ENCODE measurements at places on chromosomes 3 and 15.
A peak's percentile ranks its signal among the peaks of the same experiment; 100 is the strongest.

DNA sequence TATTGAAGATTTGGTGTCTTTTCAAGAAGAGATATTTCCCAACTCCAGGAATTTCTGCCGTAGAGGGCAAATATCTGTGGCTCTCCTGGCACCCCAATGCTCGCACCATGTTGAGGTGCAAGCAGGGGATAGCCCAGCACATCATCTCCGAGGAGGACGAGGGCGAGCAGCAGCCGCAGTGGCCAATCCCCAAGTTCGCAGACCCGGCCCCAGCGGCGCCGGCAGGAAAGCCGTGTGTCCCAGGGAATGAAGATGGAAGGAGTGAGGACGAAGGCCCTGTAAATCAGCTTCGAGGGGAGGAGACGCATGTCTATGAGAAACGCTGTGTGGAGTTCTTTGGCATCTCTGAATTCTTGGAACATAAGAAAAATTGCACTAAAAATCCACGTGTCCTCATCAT is 213.4 kb upstream of the UBE2E2 start:
- DNase-seq: no peak

DNA sequence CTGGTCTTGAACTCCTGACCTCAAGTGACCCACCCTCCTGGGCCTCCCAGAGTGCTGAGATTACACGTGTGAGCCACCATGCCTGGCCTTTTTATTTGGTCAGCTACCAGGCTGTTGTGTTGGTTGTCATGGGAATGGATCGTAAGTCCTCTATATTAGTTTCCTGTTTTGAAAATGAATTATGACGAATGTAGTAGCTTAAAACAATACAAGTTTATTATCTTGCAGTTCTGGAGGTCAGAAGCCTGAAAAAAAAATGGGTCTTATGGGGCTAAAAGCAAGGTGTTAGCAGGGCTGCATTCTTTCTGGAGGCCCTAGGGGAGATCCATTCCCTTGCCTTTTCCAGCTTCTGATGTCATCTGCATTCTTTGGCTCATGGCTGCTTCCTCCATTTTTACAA is 25.1 kb upstream of the HERC1 start:
- DNase-seq: no peak

- DNase-seq: no peak
Measured at GRCh38 chr3:170600005-170600624, 14.2 kb upstream of the SLC7A14 start.

GRCh38 chr15:38522922-38523321 is 41.7 kb downstream of the RASGRP1 start:
- DNase-seq: no peak

DNA sequence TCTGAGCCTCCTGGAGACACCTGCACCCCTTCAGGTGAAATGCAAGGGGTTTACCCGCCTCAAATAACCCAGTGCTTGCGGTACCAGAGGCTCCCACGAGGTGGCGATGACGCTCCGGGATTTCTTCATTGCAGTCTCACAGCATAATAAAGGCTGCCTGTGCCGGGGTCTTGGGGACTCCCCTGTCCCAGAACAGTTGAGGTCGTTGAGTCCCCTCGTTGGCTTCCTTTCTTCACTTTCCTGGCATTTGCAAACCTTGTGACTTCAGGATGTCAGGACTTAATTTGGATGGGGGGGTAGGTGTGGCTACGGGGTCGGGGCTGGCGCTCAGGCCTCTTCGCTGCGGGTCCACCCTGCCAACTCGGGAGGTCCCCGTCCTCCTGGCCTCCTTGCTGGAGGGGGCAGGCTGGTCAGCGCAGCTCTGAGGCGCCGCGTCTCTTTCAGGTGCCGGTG is 1.3 kb downstream of the GNAT1 start:
- peak; percentile 55 for DNase-seq

- DNase-seq: peak; percentile 44
Measured at GRCh38 chr15:83571820-83572707, 81.9 kb upstream of the ADAMTSL3 start.

DNA sequence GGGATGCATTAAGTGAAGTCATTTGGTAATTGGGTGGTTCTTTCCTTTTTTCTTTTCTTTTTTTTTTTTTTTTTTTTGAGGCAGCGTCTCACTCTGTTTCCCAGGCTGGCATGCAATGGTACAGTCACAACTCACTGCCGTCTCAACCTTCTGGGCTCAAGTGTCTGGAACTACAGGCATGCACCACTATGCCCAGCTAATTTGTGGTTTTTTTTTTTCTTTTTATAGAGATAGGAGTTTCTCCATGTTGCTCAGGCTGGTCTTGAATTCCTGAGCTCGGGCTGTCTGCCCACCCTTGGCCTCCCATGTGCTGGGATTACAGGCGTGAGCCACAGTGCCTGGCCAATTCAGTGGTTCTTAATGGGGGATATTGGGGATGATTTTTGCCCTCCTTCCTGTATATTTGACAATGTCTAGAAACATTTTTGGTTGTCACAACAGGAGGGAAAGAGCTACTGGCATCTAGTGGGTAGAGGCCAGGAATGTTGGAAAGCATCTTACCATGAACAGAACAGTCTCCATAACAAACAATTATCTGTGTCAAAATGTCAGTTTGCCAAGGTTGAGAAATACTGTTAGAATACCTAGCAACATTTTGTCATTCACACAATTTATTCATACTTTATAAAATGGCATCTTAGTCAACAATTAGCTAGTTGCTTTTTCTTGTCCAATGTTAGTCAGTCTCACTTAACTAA is 79.4 kb upstream of the CNTN3 start:
- no peak for DNase-seq

DNA sequence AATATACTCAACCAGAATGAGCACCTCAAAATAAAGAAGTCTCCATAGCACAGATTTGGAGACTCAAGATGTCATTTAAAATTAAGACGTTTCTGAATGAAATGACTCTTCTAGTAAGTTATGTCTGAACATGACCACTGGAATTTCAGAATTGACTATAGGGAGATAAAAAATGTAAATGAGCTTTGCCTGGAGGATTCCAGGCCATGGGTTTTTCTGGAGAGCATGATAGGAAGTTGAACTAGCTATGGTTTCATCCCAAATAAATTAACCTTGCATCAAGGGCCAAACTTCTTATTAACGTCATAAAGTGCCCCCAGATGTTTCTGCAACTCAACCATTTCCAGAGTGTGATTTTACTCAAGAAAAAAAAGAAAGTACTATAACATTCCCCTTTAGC is 222.6 kb upstream of the NR2F2 start:
- peak; percentile 81 for DNase-seq

DNA sequence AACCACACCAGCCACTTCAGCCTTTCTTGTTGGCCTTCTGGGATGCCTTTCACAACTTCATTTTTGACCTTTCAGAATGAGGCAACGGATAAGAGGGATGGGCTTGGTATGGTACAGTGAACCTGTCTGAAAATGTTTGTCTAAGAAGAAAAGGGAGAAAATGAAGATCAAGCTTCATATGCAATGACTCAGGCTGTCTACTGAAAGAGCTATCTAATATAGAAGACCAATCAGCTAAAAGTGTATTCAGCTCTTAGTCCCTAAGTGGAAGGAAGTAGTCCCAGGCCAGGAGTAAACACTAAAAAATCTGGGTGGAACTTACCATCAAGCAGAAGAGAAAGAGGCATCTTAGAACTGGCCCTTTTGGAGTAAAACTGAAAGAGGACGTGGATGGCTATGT is 12.2 kb upstream of the UPK1B start:
- no peak for DNase-seq

- DNase-seq: peak; percentile 26
Measured at GRCh38 chr15:60525341-60526039, 46.5 kb upstream of the ICE2 start.

DNA sequence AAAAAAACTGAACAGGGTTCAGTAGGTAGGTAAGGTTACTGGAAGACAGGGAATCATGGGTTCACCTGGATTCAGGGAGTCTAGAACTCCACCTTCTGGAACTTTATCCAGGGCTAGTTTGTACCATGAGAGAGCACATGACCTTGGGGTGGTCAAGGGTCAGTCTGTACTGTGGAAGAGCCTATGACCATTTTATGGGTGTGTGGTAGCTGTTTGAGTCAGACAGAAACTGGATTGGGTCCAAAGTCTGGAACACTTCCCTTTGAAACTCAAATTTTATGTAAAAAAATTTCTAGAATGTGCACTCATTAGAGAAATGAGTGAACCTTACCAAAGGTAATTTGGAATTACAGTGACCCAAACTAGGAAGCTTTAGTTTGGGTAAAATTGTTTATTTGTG is 486.0 kb upstream of the AGTR1 start:
- peak; percentile 53 for DNase-seq

GRCh38 chr15:64635499-64636495 is 139.6 kb downstream of the RBPMS2 start:
- peak; percentile 89 for DNase-seq

DNA sequence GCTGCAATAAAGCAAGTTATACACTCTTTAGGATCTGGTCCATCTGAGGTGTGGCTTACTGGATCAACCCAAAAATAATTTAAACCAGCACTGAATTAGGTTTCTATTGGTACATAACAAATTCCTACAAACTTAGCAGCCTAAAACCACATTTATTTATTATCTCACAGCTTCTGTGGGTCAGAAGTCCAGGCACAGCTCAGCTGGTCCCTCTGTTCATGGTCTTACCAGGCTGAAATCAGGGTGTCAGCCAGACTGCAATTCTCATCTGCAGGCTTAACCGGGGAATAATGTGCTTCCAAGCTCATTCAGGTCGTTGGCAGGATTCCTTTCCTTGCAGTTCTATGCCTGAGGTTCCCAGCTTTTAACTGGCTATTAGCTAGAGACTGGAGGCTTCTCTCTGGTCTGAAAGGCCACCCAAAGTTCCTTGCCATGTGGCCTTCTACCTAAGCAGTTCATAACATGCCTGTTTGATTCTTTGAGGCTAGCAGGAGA is 477.4 kb upstream of the WNT5A start:
- DNase-seq: no peak

GRCh38 chr3:3927965-3928364 is 128.7 kb downstream of the LRRN1 start:
- no peak for DNase-seq

- no peak for DNase-seq
Measured at GRCh38 chr15:55372701-55373440, 35.3 kb downstream of the CCPG1 start.

DNA sequence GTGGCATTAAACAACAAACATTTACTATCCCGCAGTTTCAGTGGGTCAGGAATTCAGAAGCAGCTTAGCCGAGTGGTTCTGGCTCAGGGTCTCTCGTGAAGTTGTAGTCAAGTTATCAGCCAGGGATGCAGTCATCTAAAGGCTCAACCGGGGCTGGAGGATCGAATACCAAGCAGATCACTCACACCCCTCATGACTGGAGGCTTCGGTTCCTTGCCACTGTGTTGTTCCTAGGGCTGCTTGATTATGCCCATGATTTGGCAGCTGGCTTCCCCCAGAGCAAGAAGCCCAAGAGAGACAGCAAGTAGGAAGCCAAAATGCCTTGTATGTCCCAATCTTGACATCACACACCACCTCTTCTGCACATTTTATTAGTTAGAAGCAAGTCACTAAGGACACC is 33.9 kb upstream of the CDCP1 start:
- DNase-seq: peak; percentile 63

DNA sequence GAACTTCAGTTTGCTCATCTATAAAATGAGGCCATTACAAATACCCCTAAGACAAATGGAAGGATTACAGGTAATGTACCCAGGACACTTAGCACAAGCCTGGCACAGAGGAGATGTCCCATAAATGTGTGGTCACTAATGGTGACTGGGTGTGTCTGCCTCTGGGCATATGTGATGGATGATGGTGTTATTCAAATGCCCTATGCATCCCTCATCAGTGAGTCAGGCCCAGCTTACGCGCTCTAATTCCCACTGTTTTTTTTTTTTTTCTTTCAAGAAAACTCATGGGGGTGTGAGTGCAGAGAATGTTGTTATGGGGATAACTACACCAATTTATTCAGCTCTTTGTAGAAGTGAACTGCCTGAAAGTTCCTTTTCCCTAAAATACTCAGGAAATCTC is 23.6 kb upstream of the KIF23 start:
- DNase-seq: peak; percentile 85

DNA sequence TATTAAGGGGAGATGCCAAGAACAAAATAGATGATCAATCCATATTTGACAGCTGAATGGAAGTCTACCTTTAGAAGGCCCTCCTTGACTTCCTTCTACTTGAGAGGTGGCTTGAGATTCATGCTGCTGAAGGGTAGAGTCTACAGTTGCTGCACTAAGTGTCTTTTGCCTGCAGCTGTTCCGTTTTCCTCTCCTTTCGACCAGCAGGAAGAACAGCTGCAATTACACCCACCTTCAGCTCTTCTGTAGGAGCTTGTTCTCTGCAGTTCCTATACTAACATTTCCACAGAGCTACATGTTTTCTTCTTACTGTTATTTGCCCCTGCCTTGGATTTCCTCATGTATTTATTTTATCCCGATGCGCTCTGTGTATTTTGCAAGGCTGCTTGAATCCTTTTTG is 79.1 kb downstream of the ARRDC4 start:
- no peak for DNase-seq

DNA sequence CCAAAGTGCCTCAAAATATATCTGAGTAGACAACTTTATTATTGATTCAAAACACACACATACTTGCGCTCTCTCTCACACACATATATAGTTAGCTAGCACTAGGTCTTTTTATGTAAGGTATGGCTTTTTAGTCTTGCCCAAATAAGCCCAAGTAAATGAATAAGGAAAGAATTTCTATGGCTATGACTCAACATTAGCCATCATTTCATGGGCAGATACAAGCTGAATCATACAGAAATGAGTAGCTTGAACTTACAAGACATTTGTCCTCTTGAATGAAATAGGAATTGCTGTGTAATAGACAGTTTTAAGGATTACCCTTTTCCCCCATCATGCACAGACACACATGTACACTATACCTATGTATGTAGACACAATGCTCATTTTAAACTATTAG is 4.9 kb downstream of the CADPS start:
- DNase-seq: peak; percentile 21

DNA sequence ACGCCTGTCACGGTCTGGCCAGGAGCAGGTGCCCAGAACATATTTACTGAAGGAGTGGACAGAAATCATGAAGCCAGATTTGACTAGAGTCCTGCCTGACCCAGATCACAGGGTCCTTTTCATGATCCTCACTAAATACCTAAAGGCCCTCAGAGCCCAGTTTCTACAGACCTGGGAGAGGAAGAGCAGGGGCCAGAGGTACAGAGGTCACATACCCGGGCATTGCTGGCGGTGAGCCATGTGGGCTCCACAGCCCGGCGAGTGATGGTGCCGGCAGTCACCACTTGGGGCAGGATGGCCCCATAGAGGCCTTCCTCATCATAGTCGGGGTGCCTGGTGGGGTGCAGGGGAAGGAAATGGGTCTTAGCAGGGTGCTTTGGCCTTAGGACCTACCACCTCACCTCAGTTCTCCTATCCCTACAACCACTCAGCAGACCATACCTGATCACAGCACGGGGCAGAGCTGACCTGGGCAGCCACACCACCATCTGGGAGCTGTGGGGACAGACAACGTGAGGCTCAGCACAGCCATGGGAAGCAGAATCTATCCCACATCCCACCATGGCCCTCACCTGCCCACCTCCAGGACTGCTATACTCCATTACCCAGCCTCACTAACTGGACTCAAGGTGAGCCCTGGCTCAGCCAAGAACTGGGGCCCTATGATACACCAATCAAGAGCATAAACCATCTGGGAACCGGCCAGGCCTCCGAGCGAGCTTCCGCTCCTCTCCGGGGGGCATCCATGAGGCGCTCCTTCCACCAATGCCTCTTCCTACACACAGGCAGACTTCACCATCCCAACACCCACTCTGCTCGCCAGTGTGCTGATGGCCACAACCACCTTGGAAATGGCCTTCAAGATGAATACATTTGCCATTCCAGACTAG is 12.9 kb downstream of the POLG start:
- no peak for DNase-seq
